Stimulated activated CD4-positive, alpha-beta T cell treated with anti-CD3 and anti-CD28 coated beads, Interleukin-15, amount 100 ng/mL, for 1 hour (primary cell): ENCODE measurements at places on chromosomes 11 and 22.

- DNase-seq: no peak
These were observed 2.3 kb downstream of the B3GAT1 start for GRCh38 chr11:134409552-134410429.

- DNase-seq: no peak
These were observed 47.2 kb downstream of the CCDC83 start for GRCh38 chr11:85902353-85902752.

DNA sequence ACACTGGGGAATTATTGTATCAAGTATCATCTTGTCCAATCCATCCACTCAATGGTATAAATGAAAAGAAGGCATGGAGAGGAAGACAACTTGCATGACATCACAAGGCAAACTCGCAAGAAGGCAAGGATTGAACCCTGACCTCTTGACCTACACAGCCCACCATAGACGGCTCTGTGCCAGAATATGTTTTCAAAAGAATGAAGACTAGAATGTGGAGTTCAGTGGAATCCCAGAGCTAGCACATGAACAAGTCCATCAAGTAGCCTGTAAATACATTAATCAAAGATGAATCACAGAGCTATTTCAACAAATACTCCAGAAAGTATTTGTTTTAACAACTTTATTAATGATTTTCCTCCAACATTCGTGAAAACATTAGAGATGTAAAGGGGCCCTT lies 189.7 kb downstream of the GUCY1A2 start:
- DNase-seq: no peak

DNA sequence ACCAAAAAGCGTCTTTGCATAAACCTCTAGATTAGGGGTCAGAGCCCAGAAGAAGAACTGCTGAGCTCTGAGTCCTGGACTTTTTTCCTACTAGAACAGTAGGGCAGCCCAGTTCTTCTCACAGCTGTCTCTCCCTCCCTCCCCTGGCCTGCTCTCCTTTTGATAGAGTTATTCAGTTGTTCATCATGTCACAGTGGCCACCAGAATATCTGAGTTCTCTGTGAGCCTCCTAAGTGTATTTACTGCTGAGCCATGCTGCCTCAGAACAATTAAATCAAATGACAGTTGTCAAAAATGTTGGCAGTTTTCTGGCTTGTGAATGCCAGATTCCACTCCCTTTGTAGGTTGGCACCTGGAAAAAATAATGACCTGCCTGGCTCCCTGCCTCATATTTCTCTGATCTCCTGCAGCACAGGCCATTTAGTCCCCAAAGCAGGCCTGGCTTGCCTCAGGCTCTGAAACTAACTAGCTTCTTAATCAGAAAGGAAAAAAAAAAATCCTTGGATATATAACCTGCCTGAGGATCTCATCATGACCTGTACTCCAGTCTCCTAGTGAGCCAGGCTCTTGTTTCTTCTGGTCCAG lies 377.4 kb upstream of the LARGE1 start:
- no peak for DNase-seq

DNA sequence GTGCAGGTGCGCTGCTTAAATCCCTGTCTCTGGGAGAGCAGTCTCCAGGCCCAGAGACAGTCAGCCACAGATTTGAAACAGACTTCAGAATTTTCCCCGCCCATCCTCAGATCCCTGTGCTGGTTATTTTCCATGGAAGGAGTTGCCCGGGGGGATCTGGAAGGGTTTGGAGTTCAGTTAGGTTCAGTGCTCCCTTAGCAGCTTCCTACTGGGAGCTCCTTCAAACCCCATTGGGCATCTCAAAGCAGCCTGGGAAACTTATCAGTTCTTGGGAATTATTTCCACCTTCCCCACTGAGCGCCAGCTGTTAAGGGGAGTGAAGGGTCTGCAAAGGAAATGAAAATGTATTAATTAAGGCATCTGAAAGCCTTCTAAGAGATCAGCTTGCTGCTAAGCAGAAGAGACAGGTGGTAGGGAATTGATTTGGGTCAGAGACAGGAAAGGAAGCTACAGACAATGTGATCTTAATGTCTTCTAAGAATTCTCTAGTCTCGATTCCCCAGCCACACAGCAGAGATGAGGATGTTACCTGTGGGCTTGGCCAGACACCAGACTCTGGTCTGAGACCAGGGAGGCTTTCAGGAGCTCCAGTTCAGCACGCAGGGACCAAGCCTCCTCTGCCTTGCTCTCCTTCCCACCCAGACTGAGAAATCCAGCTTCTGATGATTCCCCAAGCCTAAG lies 106.2 kb upstream of the TBCEL start:
- no peak for DNase-seq
